ENCODE measurements at places on chromosomes 6 and 20. TPM values are rescaled to one million over a fixed set of nuclear protein-coding genes. Genes with fewer than 3 reads are reported as not detected.

PLAGL2 gene
- 4.3 TPM for total RNA-seq

DST gene
- 312 TPM for total RNA-seq

GSTA3 gene
- total RNA-seq: not detected

SLC17A4 gene
- total RNA-seq: not detected

TBX18 gene
- 3.0 TPM for total RNA-seq

MYT1 gene
- not detected for total RNA-seq

NEURL2 gene
- 3.9 TPM for total RNA-seq

ECT2L gene
- not detected for total RNA-seq

C4B gene
- total RNA-seq: 9.9 TPM

ZNF341 gene
- total RNA-seq: 1.3 TPM

FAM229B gene
- 18.0 TPM for total RNA-seq

NKAIN4 gene
- total RNA-seq: not detected

Data from fibroblast of villous mesenchyme (primary cell).